BE2C (cell line): ENCODE measurements at places on chromosomes 16 and 17.
A peak's percentile ranks its signal among the peaks of the same experiment; 100 is the strongest.

GRCh38 chr17:51612692-51613091 is 352.3 kb downstream of the UTP18 start:
- no peak for DNase-seq

- no peak for DNase-seq
These were observed 4.7 kb upstream of the SPAG7 start for GRCh38 chr17:4972322-4972721.

- no peak for DNase-seq
These were observed 12.4 kb upstream of the GSE1 start for GRCh38 chr16:85600530-85601271.

GRCh38 chr16:85728879-85729278 is 22.0 kb downstream of the C16orf74 start:
- no peak for DNase-seq

- DNase-seq = no peak
These were observed 572 bp downstream of the PGP start for GRCh38 chr16:2213817-2214718.

- no peak for DNase-seq
These were observed 80.6 kb downstream of the NETO2 start for GRCh38 chr16:47063011-47063724.

DNA sequence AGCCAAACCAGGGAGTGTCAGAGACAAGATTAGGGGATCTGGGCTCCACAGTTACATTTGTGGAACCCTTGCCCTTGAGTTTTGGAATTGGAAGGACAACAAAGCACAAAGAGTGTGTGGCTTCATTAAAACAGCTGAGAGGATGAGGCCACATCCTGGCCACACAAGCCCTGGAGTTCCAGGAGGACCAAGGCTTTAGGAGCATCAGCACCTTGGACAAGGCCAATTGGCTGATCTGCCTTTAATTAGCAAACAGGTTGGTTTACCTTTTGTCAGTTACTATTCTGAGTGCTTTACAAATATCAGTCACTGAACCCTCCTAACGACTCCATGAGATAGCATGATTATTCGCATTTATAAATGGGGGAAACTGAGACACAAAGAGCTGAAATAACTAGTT is 54.7 kb downstream of the SLC6A2 start:
- no peak for DNase-seq

GRCh38 chr16:35147556-35148504 is 1688.4 kb downstream of the TP53TG3F start:
- DNase-seq = no peak

- no peak for DNase-seq
These were observed 57.1 kb downstream of the GTF3C1 start for GRCh38 chr16:27492588-27492979.

- no peak for DNase-seq
These were observed 32.6 kb downstream of the ITGAE start for GRCh38 chr17:3768341-3768740.

DNA sequence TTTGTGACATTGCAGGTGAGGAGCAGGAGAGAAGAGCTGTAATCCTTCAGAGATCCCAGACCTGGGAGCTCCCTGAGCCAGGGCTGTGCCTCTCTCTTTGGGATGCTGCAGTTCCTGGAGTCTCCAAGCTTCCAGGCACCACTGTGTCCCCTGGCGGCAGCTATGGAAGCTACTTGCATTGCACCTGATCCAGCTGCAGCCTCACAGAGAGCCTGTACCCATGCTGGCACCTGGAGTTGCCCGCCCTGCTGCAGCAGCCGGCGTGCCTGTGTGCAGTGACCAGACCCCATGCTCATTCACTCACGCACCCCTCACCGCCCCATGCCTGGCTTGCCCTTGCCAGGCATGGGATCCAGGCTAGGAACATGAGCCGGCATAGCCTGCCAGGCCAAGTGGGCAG is 51.8 kb upstream of the MED9 start:
- no peak for DNase-seq

GRCh38 chr16:28538733-28539596 is at the start of gene NUPR1:
Gene NUPR1, minus strand, starts transcription at chr16:28538974. Its CDS starts 67 bp downstream, at chr16:28538907.
- DNase-seq = no peak

- DNase-seq = peak; percentile 77
These were observed at the start of gene KCNAB3 for GRCh38 chr17:7929158-7930023. Gene KCNAB3, minus strand, starts transcription at chr17:7929856. Its CDS starts 421 bp downstream, at chr17:7929435.

GRCh38 chr17:31907342-31907962 is 5.9 kb upstream of the UTP6 start:
- peak; percentile 18 for DNase-seq

- no peak for DNase-seq
These were observed 17.2 kb upstream of the NSMCE1 start for GRCh38 chr16:27285676-27286196.

DNA sequence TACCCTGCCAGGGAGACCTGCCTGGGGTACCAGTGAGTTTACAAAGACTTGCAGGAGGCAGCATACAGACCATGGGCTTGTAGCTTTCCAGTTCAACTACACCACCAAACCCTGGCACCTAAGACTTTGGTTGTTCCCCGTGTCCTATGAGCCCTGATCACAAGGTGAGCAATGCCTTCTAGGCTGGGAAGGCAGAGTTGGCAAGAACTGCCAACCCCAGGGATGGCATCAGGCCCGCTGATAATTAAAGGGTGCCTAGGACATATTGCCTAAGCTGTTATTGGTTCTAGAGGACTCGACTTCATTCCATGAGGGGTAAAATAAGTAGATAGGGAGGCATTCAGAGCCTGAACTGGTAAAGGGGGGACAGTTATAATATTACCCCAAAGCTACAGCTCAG is 41.3 kb downstream of the CDH13 start:
- DNase-seq = no peak

- no peak for DNase-seq
These were observed 16.0 kb downstream of the RAB11FIP3 start for GRCh38 chr16:441447-441846.

GRCh38 chr16:25449802-25450201 is 192.2 kb upstream of the ZKSCAN2 start:
- no peak for DNase-seq

DNA sequence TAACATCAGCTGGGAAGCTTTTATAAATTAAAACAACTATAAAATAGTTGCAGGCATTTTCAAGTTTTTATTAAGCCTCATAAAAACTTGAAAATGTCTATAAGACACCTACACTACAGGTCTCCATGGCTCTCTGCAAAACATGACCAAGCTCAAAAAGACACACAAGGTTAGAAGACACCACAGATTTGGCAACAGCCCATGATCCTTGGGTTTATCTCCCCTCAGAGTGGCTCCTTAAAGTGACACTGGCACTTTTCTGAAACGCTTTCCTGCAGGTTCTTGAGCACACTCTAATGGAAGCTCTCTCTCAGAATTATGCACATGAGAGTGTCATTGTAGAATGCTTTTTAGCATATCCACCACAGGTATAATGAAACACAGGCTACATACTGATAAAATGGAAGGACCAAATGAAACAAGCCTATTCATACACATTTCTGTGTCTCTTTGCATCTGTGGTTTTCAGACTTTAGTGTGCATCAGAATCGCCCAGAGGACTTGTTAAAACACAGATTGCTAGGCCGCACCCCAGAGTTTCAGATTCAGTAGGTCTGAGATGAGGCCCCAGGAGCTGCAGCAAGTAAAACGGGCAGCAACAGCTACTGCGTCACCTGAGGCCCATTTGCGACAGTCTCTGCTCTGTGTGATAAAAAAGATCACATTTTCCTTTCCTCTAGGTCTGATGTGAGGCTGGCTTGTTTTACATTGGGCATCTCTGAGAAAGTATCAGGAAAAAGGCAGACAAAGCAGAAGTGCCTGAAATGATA is 75.0 kb upstream of the WSB1 start:
- DNase-seq = no peak

- peak; percentile 71 for DNase-seq
These were observed 16.6 kb upstream of the CBX8 start for GRCh38 chr17:79813297-79814126.

- no peak for DNase-seq
These were observed 66.1 kb downstream of the GTF3C1 start for GRCh38 chr16:27483624-27484023.

- peak; percentile 76 for DNase-seq
These were observed 145.3 kb downstream of the IRF8 start for GRCh38 chr16:86044241-86044671.

DNA sequence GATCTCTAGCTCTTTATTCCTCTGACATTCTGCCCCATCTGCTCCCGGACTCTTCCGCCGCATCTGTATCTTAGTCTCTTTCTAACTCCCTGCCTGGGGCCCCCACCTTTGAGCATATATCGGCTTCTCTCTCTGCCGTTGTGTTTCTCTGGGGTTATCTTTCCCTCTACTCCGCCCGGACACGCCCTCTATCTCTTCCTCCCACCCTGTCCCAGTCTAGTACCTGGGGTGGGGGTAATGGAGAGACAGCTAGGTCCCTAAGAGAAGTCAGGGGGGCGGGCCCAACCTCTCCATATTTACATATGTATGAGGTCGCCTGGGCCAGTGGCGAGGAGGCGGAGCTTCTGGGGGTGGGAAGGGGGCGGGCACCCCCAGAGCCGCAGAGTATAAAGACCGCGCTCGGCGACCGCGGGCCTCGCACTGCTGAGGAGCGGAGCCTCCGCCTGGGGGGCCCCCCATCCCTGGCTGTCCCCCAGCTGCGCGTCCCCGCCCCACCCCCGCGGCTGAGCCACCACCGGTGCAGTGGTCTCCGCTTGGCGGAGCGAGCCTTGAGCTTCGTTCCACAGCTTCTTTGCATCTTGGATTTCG is at the start of gene ATP1B2:
TSS of gene ATP1B2 (plus strand) at position 418 of the 588 bp plus-strand sequence. CDS start 593 bp downstream, outside the sequence.
- peak; percentile 76 for DNase-seq
